ENCODE measurements at places on chromosomes 7 and 10.

GRCh38 chr10:79224992-79225391 is 122.3 kb upstream of the PPIF start:
- DNase-seq: peak; percentile 9

DNA sequence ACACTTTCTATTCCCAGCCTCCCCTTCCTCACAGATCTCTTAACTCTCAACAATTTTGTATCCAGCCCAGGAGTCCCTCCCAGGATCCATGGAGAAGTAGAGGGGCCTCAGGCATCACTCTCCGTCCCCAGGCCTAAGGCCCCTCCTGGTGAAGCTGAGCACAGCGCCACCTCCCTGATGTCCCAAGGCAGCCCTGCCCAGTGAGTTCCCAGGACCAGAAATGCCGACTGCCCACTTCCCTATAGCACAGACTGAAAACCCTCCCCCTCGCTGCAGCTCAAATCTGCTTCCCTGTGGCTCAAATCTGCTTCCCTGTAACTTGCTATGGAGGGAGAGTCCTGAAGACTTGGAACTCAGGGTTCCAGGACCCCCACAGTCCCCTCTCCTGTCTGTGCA is 35.6 kb downstream of the YKT6 start:
- no peak for DNase-seq

- DNase-seq: no peak
These were observed 189.1 kb downstream of the SKAP2 start for GRCh38 chr7:26675143-26675887.

GRCh38 chr7:101418694-101419093 is 56.0 kb downstream of the COL26A1 start:
- DNase-seq: no peak

GRCh38 chr10:11910102-11910501 is 86.9 kb downstream of the PROSER2 start:
- no peak for DNase-seq

Data from left lung (tissue), 14 donors.